Pericardium fibroblast (primary cell): ENCODE measurements at places on chromosomes 3 and 15. TPM values are rescaled to one million over a fixed set of nuclear protein-coding genes. Genes with fewer than 3 reads are reported as not detected.

Gene SYNPR
- not detected in 2 replicates for total RNA-seq

Gene GRIP2
- total RNA-seq, result 0.17 TPM in 1 of 2 replicates, not detected in the other

Gene CCNDBP1
- 25.8 and 55.2 TPM in 2 replicates for total RNA-seq

Gene HIGD2B
- not detected in 2 replicates for total RNA-seq

Gene ITPR1
- 16.3 and 33.0 TPM in 2 replicates for total RNA-seq

Gene OR5K3
- not detected in 2 replicates for total RNA-seq

Gene PCOLCE2
- 3.5 and 10.9 TPM in 2 replicates for total RNA-seq

Gene PDZRN3
- 51.7 and 64.3 TPM in 2 replicates for total RNA-seq

Gene SERPINI2
- not detected in 2 replicates for total RNA-seq

Gene IFT122
- total RNA-seq, result 10.8 and 21.8 TPM in 2 replicates

Gene SCN11A
- 0.12 and 0.26 TPM in 2 replicates for total RNA-seq

Gene ARPC4
- total RNA-seq, result 111 and 190 TPM in 2 replicates

Gene SOX14
- total RNA-seq, result not detected in 2 replicates

Gene FBXL2
- 6.7 and 13.1 TPM in 2 replicates for total RNA-seq
